PC-3 (cell line): ENCODE measurements at places on chromosomes 2 and 18. TPM values are rescaled to one million over a fixed set of nuclear protein-coding genes. Genes with fewer than 3 reads are reported as not detected.

Gene DAPL1
- total RNA-seq = not detected in 2 replicates

Gene SLC39A6
- total RNA-seq = 18.3 and 25.5 TPM in 2 replicates

Gene NCOA1
- total RNA-seq = 7.5 and 8.2 TPM in 2 replicates

Gene ANKRD53
- total RNA-seq = not detected in 2 replicates

Gene NLRC4
- not detected in 2 replicates for total RNA-seq

Gene AMER3
- total RNA-seq = not detected in 2 replicates

Gene PROKR1
- 0.12 and 0.26 TPM in 2 replicates for total RNA-seq

Gene SPRED2
- total RNA-seq = 16.2 and 18.1 TPM in 2 replicates

Gene MOCOS
- total RNA-seq = 5.1 TPM in 2 replicates

Gene CABLES1
- total RNA-seq = 18.6 and 20.5 TPM in 2 replicates

Gene LOXL3
- 5.8 and 12.4 TPM in 2 replicates for total RNA-seq

Gene EPG5
- total RNA-seq = 7.1 and 16.2 TPM in 2 replicates

Gene PARD3B
- total RNA-seq = 3.9 and 10.9 TPM in 2 replicates

Gene SLC5A7
- total RNA-seq = 0.06 TPM in 1 of 2 replicates, not detected in the other

Gene CACNB4
- not detected in 2 replicates for total RNA-seq

Gene PJVK
- total RNA-seq = 0.87 and 1.6 TPM in 2 replicates

Gene SULT1C2
- not detected in 2 replicates for total RNA-seq

Gene COL4A3
- total RNA-seq = 0.73 and 0.86 TPM in 2 replicates

Gene SNED1
- total RNA-seq = 0.40 and 0.66 TPM in 2 replicates

Gene NEURL3
- 0.18 and 0.40 TPM in 2 replicates for total RNA-seq

Gene COBLL1
- 3.6 and 4.3 TPM in 2 replicates for total RNA-seq

Gene MC5R
- total RNA-seq = not detected in 2 replicates

Gene CELF4
- total RNA-seq = 0.40 TPM in 1 of 2 replicates, not detected in the other

Gene SOWAHC
- total RNA-seq = 27.4 and 41.1 TPM in 2 replicates

Gene SERPINB4
- 0.40 TPM in 1 of 2 replicates, not detected in the other for total RNA-seq

Gene DNAJC5G
- not detected in 2 replicates for total RNA-seq

Gene GALNT13
- total RNA-seq = 2.0 and 2.6 TPM in 2 replicates

Gene NUP35
- 25.0 and 26.0 TPM in 2 replicates for total RNA-seq

Gene BMP10
- not detected in 2 replicates for total RNA-seq

Gene PID1
- 0.84 and 1.8 TPM in 2 replicates for total RNA-seq

Gene RTP5
- total RNA-seq = not detected in 2 replicates

Gene CFAP210
- total RNA-seq = not detected in 2 replicates

Gene CD8A
- total RNA-seq = 0.18 TPM in 1 of 2 replicates, not detected in the other

Gene LRRC30
- not detected in 2 replicates for total RNA-seq

Gene CIB4
- not detected in 2 replicates for total RNA-seq

Gene RGPD4
- total RNA-seq = not detected in 2 replicates

Gene MYO7B
- 28.0 and 37.8 TPM in 2 replicates for total RNA-seq

Gene ANTXR1
- 31.1 and 31.2 TPM in 2 replicates for total RNA-seq

Gene PCARE
- total RNA-seq = not detected in 2 replicates

Gene UGT1A10
- total RNA-seq = 0.46 TPM in 1 of 2 replicates, not detected in the other

Gene EFHD1
- 0.07 TPM in 1 of 2 replicates, not detected in the other for total RNA-seq

Gene METTL5
- 61.1 and 62.0 TPM in 2 replicates for total RNA-seq

Gene FRZB
- 0.11 and 0.46 TPM in 2 replicates for total RNA-seq

Gene DGKD
- total RNA-seq = 23.3 and 36.2 TPM in 2 replicates

Gene XIRP2
- 0.11 TPM in 1 of 2 replicates, not detected in the other for total RNA-seq

Gene LBH
- 0.40 and 5.8 TPM in 2 replicates for total RNA-seq

Gene ZNF804A
- total RNA-seq = 1.6 and 1.9 TPM in 2 replicates

Gene C2orf78
- total RNA-seq = not detected in 2 replicates

Gene SPIRE1
- total RNA-seq = 29.9 and 32.4 TPM in 2 replicates

Gene TMEM163
- 0.12 and 0.47 TPM in 2 replicates for total RNA-seq

Gene C2orf80
- not detected in 2 replicates for total RNA-seq

Gene KCNG2
- not detected in 2 replicates for total RNA-seq

Gene CRYGC
- total RNA-seq = not detected in 2 replicates

Gene FBXO41
- total RNA-seq = 4.2 and 7.7 TPM in 2 replicates

Gene MC2R
- total RNA-seq = not detected in 2 replicates

Gene SERPINB2
- 5.8 and 9.9 TPM in 2 replicates for total RNA-seq

Gene RASGRP3
- 0.15 and 0.52 TPM in 2 replicates for total RNA-seq

Gene LCT
- total RNA-seq = not detected in 2 replicates
